Mammary epithelial cell (primary cell): ENCODE measurements at places on chromosomes 4 and X. TPM values are rescaled to one million over a fixed set of nuclear protein-coding genes. Genes with fewer than 3 reads are reported as not detected.

- no peak for DNase-seq
Measured at GRCh38 chrX:73076838-73077237, 2.5 kb downstream of the PABPC1L2A start.

DNA sequence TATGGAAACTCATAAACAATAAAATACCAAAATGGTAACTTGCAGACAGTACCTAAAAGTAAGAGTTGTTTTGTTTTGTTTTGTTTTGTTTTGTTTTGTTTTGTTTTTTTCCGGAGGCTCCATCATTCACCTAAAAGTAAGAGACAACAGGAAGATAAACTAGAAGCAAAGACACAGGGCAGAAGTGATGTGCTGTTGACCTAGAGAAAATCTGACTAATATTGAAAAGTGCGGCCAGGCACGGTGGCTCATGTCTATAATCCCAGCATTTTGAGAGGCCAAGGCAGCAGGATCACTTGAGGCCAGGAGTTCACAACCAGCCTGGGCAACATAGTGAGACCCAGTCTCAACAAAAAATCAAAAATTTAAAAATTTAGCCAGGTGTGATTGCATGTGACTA, 5.6 kb upstream of the CENPC start:
- no peak for DNase-seq

DNA sequence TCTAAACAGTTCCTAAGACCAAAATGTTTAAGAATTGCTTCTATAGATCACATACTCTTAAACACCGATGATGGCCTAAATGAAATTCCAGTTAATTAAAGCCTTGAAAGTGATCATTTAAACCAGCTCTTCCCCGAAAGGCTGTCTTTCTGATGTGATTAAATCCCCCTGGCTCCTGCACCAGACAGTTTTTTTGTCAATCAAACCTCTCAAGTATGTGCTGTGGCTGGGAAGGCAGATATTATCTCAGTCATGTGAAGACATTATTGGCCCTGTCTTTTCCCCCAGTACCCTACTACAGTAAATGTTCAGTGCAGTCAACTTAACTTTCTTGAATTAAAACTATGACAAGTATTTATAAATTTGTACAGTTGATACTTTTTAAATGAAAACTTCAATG, 121.0 kb upstream of the MYOZ2 start:
- no peak for DNase-seq

DNA sequence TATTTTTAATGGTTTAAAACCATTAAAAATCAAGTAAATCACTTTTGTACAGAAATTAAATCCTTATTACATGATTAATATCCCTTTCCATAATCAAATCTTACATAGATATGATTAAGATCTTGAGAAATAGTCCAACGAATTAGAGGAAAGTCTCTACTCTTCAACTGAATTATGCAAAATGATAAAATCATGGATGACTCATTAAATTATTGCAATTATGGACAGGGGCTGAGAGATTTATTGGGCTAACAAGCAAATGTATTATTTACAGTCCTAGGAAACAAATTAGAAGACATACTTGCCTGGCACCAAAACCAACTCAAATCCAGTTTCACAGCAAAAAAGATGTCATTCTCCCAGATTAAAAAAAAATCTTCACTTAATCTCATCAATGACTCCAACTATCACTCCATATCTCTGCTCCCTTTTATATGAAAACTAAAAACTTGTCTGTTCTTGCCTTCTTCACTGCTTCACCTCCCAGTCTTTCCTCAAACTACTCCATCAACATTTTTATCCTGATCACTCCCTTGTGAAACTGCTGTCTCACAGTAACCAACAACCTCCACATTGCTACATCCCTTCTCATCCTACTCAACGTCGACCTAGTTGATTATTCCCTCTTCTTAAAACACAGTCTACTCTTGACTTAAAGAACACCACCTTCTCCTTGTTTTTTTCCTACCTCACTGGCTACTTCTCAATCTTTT, 18.4 kb upstream of the DDX60 start:
- DNase-seq = peak; percentile 75

- no peak for DNase-seq
Measured at GRCh38 chr4:153620352-153620751, 63.7 kb upstream of the TLR2 start.

DNA sequence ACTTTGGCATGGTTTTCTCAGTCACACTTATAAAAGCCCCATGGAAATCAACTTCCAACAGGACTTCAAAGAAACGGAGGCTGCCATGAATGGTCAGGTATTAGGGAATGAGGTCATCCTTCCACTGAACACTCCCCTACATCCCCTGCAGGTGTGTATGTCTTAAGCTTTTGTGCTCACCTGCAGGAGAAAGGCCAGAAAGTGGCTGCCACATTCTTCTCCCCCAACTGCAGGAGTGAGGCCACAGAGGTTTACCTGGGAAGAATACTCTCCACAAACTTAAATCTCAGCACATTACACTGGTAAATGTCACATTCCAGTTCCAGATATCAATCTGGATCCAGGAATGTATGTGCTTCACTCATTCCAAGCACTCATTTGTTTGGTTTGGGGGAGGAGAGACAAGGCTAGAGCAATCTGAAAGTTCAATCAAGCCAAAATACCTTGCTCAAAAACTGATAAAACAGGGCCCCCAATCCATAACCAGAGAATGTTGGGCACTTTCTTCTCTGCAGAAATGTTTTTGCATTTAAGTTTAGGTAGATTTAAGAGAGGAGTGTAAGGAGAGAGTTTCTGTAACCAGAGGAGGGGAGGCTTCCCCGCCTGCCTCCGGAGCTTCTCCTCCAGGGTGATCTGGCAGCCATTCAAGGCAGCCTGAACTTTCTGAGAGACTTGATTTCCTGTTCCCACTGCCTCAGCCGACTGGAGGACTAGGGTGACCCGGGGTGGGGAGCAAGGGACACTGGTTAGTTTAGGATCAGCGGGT, 15.4 kb downstream of the FAM9C start:
- peak; percentile 70 for DNase-seq

The ZNF280C gene
- 4.8 TPM for total RNA-seq
